ENCODE measurements at places on chromosomes 2 and 18.

- no peak for DNase-seq
Observed at GRCh38 chr18:34866739-34867138, 156.6 kb downstream of the DTNA start.

DNA sequence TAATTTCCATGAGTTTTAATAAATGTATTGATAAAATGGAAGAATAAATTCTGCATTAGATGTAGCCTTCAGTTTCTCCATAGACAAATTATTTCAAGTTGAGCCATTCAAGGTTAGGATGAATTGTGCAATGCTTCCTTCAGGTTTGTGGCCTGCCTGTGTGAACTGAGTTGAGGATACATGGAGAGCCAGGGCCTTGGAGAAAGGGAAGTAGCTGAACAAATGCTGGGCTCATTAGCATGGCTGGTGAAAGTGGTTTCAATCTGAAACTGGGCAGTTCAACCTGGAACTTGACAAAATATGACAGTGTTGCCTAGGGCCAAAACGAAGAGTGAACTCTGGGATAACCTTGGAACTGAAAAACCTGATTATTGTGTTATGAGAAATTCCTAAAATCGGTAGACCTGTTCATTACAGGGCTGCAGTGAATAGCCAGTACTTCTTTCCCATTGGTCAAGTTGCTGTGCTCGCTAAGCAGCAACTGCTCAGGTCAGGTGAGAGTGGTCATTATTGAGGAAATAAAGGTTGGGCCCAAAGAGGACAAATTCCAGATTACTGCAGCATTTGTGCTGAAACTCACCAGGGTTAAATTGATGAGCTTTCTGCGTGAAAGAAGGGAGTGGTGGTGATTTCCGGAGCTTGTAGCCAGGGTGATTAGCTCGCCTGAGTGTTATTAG is 12.7 kb downstream of the INPP1 start:
- DNase-seq = no peak

DNA sequence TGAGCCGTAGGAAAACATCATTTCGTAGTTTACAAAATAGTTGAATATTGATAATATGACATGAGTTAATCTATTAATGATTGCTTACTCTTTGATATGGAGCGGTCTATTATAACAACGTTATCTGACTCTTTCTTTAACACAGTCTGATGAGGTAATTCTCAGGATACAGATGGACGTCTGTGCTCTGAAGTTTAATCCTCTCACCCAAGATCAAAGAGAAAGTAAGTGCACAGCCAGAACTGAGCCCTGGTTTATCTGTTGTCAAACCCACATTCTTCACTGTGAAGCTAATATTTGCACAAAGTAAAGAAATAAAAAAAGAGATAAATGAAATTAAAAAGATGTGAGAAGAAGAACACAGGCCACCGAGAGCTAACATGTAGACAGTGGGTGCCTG is 190.9 kb upstream of the COPS8 start:
- no peak for DNase-seq

GRCh38 chr18:22267697-22268096 is 98.3 kb downstream of the GATA6 start:
- DNase-seq = no peak

DNA sequence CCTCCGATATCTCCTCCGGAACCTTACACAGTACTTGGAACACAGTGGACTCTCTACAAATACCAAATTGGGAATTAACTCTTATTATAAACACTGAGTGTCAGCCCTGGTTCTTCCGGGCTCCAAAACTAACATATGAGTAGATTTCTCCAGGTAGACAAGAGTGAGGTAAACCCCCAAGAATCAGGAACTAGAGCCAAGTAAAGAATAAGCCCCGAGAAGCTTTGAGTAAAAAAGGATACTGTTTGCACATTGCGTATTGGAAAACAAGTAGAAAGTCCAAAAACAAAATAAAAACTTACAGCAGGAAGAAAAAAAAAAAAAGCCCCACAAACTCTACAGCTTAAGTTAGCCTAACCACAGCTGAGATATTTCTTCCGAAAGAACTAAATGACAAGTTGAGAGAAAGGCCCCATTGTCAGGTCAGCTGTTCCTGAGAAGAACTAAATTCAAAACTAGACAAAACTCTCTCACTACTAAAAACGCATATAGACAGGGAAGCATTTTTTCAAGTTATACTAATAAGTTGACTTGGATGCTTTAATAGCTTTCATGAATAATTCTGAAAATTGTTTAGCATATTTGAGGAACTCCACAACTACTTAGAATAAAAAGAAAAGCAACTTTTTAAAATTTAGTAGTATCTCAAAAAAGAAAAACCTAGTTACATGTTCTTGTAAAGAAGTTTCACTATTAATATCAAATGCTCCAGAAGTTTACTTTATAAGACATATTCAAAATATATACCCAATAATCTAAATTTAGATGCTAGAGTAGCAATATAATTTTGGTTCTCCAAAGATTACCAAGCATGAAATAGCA is 4.3 kb upstream of the HAAO start:
- DNase-seq = no peak

GRCh38 chr18:64974391-64975125 is 776.3 kb upstream of the CDH7 start:
- no peak for DNase-seq

- no peak for DNase-seq
Observed at GRCh38 chr18:459814-460593, 40.5 kb downstream of the COLEC12 start.

DNA sequence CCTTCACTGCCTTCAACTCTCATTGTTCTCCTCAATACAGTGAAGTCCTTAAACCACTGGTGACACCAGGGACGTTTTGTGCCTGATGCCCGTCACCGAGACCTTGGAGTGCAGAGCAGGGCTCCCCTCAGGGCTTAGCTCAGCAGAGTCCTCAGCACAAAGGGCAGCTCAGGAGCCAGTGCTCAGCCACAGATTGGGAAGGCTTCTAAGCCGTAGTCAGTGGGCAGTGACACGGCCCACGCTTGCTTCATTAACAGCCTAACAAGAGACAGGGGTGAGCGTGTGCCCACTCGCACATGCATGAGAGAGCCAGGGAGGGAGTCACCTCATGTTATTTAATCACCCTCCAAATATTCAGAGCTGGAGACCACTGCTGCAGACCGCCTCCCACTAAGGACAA is 137.5 kb downstream of the SH3RF3 start:
- DNase-seq = no peak

DNA sequence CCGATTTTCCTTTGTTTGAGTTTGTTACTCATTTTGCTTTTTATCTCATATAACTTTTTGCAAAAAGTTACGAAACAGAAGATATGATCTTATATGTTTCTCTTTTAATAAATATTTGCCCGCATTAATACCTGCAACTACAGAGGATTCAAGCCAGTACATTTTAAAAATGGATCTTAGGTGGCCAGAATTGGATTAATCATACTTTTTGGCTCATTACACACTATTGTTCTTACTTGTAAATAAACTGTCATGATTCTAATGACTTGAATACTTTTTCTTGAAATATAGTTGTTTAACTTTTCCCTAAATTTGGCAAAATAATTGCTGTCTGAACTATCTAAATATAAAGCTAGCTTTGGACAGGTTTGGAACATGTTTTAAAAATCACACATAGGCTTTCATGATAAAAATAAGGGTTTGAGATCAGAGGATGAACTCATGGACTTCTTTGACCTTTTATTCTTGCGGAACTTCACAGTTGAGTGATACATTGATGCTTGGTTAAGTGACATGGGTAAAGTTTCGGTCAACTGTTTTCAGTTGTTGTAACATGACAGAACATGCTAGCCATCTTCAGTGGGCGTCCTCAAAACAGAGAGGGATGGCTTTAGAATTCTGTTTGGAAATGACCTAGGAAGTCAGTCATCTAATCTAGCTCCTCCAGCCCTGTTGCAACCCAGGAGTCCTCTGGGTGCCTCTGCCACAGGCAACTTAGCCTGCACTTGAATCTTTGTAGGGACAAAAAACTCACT is 44.5 kb downstream of the LTBP1 start:
- no peak for DNase-seq

DNA sequence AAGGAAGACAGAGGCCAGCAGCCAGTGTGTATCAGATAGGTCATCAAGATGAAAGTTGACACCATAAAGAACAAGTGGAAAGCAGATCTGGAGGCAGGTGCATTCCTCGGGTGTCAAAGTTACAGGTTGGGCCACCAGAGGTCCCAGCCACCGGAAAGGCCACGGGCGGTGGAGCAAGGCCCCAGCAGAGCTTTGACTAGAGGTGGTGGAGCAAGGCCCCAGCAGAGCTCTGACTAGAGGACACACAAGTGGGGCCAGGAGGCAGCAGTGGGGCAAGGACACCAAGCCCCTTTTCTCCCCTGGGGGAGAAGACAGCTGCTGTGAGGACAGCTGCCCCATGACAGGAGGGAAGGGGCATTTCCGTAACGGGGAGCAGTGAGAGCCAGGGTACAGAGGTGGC is 115.1 kb downstream of the GYPC start:
- no peak for DNase-seq

GRCh38 chr18:78735131-78736014 is 244.2 kb upstream of the SALL3 start:
- DNase-seq = no peak

DNA sequence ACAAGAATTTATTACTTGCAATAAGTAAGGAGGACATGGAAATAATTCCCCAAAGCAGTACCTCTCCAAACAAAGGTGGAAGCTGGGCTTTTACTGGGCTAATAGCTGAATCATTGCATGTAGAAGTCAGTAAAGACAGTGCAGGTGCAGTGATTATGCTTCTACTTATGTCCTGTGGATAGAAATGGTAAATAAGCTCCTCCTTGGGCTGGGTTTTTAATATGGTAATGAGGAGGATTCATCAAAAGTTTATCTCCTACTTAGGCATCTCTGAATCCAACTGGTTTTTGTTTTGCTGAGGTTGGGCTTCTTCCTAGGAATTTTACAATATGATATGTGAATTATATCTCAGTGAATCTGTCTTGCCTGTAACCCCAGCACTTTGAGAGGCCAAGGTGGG is 297.4 kb upstream of the MC4R start:
- no peak for DNase-seq

DNA sequence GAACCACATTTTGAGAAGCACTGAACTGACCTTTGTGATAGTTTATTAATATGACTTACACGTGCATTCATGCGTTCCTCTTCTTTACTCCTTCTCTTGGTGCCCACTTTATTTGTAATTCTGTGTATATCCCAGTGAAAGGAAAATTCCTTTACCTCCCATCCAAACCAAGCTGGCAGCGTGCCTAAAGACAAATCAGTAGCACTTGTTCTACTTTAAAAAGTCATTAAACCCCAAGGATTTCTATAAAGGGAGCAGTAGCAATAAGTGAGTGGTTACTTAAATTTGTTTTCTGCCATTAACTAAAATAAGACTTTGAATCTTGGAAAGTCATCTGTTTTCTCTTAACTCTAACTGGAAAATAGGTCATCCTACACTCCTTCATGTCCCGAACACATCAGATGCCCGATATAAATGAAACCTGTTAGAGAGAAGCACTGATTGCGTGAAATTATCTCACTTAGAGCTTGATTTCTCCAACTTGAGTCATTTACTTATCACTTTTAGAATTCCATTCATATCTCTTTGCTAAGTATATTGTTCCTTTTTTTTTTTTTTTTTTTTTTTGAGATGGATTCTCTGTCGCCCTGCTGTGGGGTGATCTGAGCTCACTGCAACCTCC is 10.7 kb downstream of the PIK3C3 start:
- no peak for DNase-seq

GRCh38 chr2:144890828-144891227 is 370.9 kb upstream of the ZEB2 start:
- DNase-seq = no peak

GRCh38 chr18:48749768-48750167 is 201.0 kb downstream of the SMAD7 start:
- DNase-seq = peak; percentile 80

GRCh38 chr2:98253461-98254070 is 92.7 kb upstream of the CNGA3 start:
- DNase-seq = no peak

DNA sequence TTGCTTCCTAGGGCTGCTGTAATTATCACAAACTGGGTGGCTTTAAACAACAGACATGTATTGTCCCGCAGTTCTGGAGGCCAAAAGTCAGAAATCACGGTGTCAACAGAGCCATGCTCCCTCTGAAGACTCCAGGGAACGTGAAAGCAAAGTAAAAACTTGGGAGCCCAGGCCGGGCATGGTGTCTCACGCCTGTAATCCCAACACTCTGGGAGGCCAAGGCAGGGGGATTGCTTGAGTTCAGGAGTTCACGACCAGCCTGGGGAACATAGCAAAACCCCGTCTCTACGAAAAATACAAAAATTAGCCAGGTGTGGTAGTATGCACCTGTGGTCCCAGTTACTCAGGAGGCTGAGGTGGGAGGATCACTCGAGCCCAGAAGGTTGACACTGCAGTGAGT is 63.5 kb downstream of the MCFD2 start:
- DNase-seq = no peak

GRCh38 chr2:55862673-55863390 is 60.8 kb downstream of the EFEMP1 start:
- no peak for DNase-seq

- DNase-seq = no peak
Observed at GRCh38 chr18:60623331-60623730, 250.8 kb upstream of the MC4R start.

DNA sequence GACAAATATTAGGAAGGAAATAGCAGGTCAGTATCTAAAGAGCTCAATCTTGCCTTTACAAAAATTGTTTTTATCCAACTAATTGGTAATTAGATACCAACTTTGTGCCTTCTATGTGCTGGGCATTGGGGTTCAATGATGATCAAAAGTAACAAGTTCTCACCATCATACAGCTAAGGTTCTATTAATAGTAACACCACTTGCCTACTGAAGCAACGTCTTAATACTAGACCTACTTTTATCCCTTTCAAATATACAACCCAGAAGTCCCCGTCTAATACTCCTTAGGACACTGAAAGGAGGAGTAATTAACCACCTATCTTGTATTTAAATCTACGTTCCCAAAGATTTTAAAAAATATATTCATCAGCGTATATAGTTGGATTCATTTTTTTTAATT is 59.3 kb downstream of the GRB14 start:
- no peak for DNase-seq

GRCh38 chr2:97950329-97951154 is 45.2 kb downstream of the TMEM131 start:
- no peak for DNase-seq

DNA sequence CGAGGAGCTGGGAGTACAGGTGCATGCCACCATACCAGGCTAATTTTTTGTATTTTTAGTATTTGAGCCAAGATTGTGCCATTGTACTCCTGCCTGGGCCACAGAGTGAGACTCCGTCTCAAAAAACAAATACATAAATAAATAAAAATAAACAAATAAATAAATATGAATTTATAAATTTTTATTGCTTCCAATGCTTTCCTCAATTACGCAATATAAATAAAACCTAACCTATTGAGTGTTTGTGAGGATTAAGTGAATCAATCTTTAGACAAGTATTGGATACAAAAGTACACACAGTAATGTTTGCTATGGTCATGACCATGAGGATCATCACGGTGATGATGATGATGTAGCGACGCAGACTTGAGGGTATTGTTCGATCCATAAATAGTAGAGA is 257.4 kb downstream of the ASXL3 start:
- DNase-seq = no peak

DNA sequence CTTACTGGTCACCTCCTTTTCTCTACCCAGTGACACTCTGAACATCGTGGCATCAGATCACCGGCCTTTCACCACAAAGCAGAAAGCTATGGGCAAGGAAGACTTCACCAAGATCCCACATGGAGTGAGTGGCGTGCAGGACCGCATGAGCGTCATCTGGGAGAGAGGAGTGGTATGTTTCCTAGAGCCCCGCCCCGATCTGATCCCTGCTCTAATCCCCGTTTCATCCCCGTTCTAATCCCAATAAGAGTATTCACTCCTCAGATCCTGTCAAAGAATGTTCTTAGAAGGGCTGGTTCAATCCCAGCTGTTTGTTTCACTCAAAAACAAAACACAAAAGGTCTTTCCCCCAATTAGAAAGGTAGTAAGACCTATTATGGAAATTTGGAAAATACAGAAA is 30.4 kb upstream of the MAPRE3 start:
- DNase-seq = no peak
